Mucosa of descending colon (tissue), 3 donors: ENCODE measurements at places on chromosomes 2 and 18.

DNA sequence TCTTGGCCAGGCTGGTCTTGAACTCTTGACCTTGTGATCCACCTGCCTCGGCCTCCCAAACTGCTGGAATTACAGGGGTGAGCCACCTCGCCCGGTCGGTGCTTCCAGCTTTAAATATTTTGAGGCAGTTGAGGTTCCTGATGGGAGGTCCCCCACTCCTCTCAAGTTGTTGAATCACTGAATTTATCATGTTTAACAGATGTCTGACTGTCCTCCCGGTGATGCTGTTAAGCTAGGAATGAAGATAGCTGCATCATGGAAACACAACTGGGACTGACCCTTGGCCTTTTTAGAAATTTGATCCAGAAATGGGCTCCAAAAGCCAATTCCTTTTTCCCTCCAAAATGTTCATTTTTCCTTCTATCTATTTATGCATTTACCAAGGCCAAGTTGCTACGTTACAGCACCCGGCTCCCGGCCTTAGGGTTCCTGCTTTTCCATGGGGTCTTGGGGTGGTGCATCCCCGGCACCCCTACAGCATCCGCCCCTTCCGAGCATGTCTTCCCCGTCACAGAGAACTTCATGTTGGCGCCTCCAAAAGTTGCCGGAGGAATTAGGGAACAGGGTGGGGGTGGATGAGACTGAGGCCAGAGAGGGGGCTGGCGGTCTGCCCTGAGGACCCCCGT, 43.9 kb downstream of the PAX8 start:
- no peak for DNase-seq

DNA sequence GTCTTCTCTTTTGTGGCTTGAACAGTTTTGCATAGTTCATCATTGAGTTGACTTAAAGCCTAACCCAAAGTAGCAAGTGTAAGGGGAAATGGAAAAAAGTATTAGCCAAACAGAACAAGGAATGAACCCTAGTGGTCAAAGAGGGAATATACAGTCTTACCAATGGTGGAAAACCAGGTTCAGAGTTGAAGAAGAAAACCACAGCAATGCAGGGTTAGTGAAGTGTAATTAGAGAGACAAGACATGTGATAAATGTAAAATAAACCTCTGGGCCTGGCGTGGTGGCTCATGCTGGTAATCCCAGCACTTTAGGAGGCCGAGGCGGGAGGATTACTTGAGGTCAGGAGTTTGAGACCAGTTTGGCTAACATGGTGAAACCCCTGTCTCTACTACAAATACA, 2.4 kb downstream of the TTN start:
- DNase-seq, result no peak

- no peak for DNase-seq
Observed at GRCh38 chr2:158914066-158914465, 54.4 kb upstream of the TANC1 start.

DNA sequence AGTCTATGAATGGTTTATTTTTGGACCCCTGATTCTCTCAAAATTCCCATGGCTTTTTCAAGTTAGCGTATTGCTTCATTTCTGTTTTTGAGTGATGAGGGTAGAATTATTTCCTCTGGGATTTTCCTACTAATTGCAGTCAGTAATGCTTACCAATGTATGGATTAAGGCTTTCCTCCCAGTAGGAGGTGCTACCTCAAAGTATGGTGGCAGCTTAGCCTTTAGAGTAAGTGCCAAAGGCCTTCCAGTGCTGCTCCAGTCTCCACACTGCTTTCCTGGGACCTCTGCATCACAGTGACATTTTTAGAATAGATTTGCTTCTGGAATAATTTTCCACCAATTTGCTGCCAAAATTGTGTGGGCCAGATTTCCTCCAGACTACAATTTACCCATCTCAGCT, 16.2 kb upstream of the SSB start:
- no peak for DNase-seq

DNA sequence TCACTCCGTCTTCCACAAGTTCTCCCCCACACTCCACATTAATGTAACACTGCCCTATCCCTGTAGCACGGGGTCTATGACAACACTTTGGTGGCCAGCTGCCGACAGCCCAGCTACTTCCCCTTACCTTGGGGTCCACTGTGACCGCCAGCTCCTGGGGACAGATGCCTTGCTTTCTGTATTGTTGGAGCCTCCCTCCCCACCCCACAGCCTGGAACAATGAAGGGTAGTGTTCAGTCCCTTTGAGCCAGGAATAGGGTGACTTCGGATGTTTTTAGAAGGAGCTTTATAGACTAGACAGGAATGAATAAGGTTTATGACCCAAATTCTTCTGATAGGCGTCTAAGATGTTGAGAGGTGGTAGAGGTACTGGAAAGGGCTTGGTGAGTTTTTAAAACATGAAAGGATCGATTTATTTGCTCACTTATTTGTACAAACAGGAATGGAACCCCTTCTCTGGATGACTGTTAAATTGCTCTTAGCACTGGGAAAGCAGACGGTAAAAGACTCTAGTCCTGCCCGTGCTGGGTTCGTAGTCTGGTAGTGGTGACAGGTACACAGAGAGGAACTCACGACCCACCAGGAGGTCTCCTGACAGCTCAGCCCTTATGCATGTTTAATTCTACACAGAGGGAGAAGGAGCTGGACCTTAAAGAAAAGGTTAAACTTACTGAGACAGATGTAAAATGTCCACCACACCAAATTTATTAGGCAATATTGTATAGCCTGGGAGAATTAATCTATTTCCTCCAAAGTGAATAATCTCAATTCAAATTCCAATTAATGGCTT, 90.9 kb downstream of the MYCN start:
- DNase-seq, result no peak

GRCh38 chr2:10963155-10963554, 51.4 kb downstream of the KCNF1 start:
- peak; percentile 18 for DNase-seq
